ENCODE measurements at places on chromosomes 3 and 15. TPM values are rescaled to one million over a fixed set of nuclear protein-coding genes. Genes with fewer than 3 reads are reported as not detected.

AMOTL2 gene
- 91.1 TPM for total RNA-seq

RNU5B-1 gene
- total RNA-seq, result not detected

HESX1 gene
- 1.0 TPM for total RNA-seq

FBXW12 gene
- not detected for total RNA-seq

P2RY14 gene
- total RNA-seq, result not detected

AMIGO3 gene
- 0.50 TPM for total RNA-seq

MUC4 gene
- total RNA-seq, result not detected

DMXL2 gene
- total RNA-seq, result 9.8 TPM

NEK10 gene
- 0.34 TPM for total RNA-seq

CCDC33 gene
- under 0.01 TPM for total RNA-seq

MCF2L2 gene
- total RNA-seq, result 3.2 TPM

SYNPR gene
- not detected for total RNA-seq

BTLA gene
- not detected for total RNA-seq
